ENCODE measurements at places on chromosomes 1 and 21.

DNA sequence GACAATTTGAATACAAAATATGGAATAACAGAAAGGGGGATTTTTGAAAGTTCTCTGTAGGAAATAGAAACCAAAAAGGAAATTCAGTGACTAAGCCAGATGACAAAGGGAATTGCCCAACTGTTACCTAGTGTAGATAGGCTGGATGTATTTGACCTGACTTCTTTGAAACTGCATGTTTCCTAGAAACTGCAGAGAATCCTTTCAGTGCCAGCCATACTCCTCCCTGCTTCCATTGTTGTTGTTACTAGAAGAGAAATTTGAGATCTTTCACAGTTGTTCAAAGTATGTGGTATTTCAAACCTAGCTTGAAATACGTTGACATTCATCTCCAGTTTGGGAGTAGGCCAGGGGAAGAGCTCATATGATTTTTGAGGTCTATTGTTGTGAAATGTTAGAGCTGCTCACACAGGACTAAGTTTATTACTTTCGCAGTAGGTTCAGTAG is 1.8 kb upstream of the GBP5 start:
- DNase-seq: no peak

GRCh38 chr21:44884097-44884496 is 10.6 kb upstream of the PTTG1IP start:
- no peak for DNase-seq

- no peak for DNase-seq
These were observed 144.6 kb downstream of the LMO4 start for GRCh38 chr1:87473203-87473661.

GRCh38 chr1:220761688-220762427 is 13.7 kb downstream of the MTARC2 start:
- DNase-seq: peak; percentile 19

DNA sequence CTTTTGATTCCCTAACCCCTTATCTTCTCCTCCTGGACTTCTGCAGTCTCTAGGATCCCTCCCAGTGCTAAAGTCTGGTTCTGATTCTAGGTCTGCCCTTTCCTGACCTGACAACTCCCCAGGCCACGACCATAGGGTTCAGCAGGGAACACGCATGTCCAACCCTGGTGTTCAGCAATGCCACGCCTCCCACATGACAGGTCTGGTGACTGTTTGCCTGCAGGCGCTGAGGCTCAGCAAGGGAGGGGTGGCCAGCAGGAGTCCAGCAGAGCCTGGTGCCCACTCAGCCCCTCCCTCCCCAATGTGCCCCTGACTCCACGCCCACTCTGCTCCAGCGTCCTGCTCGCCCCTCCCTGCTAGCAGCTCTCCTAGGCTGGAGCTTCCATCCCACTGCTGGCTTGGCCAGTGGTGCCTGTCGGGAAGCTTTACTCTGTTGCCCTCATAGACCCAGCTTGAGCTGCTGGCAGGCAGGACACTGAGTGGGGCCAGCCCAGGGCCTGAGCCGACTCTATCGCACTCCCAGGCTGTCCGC is 17.3 kb downstream of the SLC9A1 start:
- no peak for DNase-seq

- no peak for DNase-seq
These were observed 324.9 kb upstream of the SNX7 start for GRCh38 chr1:98336472-98337083.

GRCh38 chr1:115239426-115239825 is 98.6 kb downstream of the NGF start:
- no peak for DNase-seq

GRCh38 chr1:6913086-6913485 is 127.8 kb downstream of the CAMTA1 start:
- no peak for DNase-seq

GRCh38 chr1:244615301-244615700 is 37.6 kb upstream of the DESI2 start:
- DNase-seq: no peak

DNA sequence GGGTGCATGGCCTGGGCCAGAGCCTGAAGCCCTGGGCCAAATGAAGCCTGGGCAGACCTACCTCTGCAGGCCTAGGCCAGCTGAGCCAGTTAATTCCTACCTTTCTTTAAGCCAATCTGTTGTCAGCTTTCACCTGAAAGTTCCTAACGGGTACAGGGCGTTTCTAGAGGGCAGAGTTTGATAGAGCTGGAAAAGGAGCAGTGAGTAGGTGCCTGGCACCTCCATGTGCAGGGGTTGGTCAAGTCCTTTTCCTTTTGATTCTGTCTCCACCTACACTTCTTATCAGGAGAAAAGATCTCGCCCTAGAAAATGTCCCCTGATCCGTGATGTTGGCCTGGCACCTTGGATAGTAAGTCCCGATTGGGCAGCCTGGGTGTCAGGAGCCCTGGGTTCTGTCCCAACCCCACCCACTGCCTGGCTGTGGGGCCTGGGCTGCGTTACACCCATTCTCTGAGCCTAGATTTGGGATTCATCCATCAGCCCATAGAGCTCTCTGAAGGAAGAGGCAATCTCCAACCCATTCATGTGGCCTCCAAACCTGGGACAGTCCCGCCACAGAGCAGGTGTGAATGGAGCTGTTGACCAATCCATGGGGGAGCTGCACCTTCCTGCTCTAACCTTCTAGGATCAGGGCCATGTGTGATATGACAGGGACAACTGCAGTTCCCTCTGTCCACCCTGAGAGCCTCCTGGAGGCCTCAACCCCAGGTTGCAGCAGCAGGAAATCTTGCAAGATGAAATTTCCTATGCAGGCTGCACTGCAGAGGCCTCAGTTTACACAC is 304.3 kb downstream of the MATN1 start:
- no peak for DNase-seq

GRCh38 chr1:88662723-88663122 is 21.4 kb upstream of the PKN2 start:
- DNase-seq: no peak

DNA sequence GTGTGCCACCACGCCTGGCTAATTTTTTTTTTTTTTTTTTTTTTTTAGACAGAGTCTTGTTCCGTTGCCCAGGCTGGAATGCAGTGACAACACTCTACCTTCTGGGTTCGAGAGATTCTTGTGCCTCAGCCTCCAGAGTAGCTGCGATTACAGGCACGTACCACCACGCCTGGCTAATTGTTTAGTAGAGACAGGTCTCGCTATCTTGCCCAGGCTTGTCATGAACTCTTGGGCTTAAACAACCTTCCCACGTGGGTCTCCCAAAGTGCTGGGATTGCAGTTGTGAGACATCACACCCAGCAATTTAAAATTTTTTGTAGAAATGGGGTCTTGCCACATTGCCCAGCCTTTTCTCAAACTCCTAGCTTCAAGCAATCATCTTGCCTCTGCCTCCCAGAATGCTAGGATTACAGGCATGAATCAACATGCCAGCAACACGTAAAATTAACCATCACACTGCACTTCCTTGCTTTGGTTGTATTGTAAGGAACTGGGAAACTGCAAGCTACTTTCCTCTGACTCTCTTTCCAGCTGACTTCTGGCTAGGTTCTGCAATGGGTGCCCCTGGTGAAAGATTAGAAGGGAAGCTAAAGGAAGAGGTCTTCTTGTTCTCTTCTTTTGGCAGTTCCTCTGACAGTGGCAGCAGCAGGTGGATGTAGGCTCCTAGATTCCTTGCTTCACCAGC is 13.9 kb upstream of the IL6R start:
- no peak for DNase-seq

GRCh38 chr1:204230211-204230610 is 16.4 kb upstream of the GOLT1A start:
- DNase-seq: no peak

- no peak for DNase-seq
These were observed 6.6 kb downstream of the PADI2 start for GRCh38 chr1:17112496-17113236.

DNA sequence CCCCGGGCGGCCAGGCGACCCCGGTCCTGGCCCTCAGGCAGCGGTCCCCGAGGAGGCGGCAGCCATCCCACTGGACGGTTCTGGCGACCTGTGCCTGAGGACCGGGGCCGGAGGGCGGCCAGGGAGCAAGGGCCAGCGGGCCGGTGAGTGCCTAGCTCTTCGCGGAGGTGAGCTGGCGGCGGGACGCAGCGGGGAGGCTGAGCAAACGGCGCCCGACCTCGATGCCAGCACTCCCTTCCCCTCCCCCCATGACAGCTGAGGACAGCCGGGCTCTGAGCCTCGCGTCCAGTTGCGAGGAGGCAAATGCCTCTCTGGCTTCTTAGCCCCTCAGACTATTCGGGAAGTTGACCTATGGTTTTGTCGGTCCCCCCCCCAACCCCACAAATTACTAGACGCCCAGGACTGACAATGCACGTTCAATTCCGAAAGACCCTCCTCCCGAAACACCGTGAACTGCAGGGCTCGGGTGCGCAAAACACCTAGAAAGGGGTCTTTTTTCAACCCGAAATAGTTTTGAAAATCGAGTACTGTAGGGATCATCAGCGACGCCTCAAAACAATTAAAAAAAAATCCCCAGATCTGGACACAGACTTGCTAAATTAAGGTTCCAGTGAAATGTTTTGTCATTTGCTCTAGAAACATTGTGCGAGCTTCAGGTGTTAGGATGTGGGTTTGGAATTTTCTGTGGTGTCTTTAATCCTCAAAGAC is 8.3 kb downstream of the CDKN2C start:
- peak; percentile 82 for DNase-seq

DNA sequence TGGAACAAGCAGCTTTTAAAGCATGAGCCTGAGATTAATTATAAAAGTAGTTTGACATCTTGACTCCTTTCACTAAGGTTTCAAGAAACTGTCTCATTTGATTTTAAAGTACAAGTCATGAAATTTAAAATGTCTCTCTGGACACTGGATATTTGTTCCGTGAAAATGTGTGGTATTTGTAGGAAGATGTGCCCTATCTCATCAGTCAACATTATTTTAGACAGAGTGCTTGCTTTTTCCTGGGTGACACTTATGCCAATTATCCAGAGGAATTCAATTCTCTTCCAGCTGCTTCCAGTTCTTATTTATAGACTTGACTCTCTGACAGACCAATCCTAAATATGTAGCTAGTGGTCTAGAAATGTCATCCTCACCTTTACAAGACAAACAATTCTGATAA is 300.4 kb downstream of the PLA2G4A start:
- DNase-seq: no peak

DNA sequence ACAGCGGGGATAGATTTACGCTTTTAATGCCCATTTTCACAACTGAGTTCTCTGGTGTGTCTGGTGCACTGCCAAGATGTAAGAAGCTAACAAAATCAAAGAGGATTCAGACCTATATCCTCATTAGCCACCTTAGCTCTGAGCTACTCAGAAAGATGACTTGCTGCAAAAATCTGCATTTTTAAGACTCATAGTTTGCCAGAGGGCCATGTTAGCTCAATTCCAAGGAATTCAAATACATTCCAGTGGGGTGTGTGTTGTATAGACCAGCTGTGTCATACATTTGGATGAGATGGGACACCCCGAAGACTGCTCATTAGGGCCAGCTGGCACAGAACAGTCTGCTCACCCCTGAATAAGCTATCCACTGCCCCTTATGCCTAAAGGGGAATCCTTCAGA is 8.9 kb downstream of the DENND2D start:
- DNase-seq: no peak

DNA sequence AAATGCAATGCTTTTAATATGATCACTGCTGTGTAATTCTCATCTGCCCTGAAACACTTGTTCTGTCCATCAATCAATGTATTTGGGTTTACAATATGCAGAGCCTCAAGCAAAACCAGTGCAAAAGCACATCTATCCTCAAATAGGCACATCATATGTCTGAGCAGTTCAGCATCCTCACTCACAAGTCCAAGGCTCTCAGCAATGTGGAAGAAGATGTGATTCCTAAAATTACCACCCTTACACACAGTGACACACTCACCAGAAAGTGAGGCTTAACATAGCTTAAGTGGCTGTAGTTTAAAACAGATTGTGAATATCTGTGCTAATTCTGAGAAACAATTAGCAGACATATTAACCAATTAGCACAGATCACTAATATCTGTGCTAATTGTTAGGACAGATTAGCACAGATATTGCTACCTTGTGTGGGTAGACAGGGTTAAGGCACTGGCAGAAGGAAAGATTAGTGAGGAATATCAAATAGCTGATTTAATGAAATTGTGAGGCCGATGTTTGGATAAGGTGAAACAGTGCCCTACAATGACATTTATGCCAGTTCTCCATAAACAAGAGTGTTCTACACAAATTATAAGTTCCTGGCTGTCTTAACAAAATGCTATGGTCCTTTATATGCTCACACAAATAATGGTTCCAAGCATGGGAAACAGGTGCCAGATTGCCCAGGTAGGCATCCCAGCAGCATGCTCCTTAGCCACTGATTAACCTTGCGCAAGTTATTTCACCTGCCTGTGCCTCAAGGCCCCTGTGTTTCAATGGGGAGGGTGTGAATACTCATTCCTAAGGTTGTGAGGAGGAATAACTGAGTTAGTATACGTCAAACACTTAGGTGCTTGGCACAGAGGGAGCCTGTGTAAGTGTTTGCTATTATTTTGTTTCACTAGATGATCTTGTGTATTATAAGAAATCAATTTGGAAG is 41.7 kb downstream of the MRPL39 start:
- DNase-seq: no peak

- DNase-seq: no peak
These were observed 19.4 kb downstream of the NADK start for GRCh38 chr1:1758692-1759455.

DNA sequence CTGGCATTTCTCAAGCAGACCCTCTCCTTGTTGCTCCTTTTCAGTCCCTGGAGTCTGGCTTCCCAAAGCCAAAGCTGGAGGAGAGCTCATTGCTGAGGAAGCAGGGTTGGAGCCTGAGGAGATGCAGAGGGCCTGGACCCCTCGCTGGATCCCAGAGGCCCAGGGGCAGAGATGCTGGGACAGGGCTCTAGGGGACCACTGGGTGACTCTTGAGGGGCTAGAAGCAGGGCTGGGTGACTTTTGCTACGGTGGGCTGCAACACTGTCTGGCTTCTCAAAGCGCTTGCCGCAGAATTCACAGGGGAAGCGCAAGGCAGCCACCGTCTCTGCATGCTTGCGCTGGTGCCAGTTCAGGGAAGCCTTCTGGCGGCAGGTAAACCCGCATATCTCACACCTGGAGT is 8.8 kb downstream of the ZNF692 start:
- DNase-seq: no peak

DNA sequence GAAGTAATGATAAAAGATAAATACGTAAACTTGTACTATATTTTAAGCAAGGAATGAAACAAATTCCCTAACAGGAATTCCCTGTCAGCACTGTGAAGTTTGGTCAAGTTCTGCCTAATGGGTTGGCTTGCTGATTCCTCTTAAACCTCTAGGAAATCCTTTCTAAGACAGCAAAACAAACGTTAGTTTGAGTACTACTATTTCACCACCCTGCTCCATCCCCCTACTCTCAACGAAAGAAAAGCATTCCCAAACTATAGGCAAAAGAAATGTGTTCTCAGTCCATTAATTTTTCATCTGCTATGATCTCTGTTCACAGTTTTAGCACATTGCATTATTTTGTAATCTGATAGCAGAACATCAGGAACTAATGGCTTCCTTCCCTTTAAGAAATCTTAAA is 16.1 kb downstream of the SERPINC1 start:
- no peak for DNase-seq

- no peak for DNase-seq
These were observed 35.3 kb upstream of the COL6A2 start for GRCh38 chr21:46062471-46063211.

GRCh38 chr21:43025636-43026180 is 49.9 kb downstream of the CBS start:
- no peak for DNase-seq

Data from NCI-H1105 (cell line).